Omental fat pad (tissue), 4 donors: ENCODE measurements at places on chromosomes 12 and 14.

- DNase-seq, result peak; percentile 37
These were observed 479 bp downstream of the GPR135 start for GRCh38 chr14:59464486-59465315.

GRCh38 chr14:82911930-82912329, 1378.3 kb upstream of the SEL1L start:
- DNase-seq, result no peak

DNA sequence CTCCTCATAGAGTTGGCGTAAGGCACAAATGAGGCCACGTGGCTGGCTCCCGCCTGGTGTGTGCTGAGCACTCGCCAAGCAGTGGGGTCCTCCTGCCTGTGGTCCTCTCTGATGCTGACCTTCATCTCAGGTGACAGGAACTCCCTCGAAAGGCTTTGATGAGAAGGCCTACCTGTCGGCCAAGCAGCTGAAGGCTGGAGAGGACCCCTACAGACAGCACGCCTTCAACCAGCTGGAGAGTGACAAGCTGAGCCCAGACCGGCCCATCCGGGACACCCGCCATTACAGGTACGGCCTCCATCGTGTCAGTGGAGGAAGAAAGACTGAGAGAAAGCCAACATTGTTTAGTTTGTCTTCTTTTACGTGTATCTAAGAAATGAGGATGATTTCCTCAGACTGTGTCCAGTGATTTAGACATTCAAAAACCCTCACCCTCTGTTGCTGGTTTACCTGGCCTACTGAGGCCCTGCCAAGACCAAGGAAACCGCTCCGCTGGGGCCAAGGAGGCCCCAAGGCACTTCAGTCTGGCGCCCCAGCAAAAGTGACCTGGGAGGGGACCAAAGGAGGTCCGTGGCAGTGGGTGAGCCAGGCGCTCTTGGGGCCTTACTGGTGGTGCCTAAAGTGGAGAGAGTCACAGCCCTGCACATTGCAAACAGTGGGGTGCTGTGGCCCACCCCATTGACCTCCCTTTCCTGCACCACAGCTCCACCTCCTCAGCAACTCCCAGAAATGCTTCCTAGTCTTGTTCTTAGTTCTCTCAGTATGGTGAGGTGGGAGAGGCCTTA, 60.8 kb downstream of the GALNT16 start:
- DNase-seq, result no peak

- no peak for DNase-seq
These were observed 51.4 kb downstream of the ERH start for GRCh38 chr14:69346710-69347109.

DNA sequence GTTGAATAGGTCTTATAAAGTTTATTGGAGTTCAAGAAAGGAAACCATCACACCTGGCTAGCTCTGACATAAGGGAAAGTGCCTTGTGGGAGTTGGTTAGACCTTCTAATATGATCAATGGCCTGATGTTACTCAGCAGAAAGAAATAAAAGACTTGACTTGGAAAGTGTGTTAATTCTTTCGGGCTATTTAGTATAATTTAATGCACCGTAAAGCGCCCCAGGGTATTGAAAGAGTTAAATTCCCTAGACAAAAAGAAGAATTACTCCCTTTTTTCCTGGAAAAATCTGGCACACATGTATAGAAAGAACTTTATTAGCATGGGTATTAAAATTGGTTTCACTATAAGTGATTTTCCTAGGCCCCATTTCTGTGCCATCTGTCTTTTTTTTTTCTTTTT, 1125.7 kb upstream of the FLRT2 start:
- DNase-seq, result no peak
